Astrocyte of the cerebellum (primary cell): ENCODE measurements at places on chromosomes 13 and 19.

- no peak for DNase-seq
Measured at GRCh38 chr19:15696654-15697194, 23.8 kb downstream of the CYP4F12 start.

DNA sequence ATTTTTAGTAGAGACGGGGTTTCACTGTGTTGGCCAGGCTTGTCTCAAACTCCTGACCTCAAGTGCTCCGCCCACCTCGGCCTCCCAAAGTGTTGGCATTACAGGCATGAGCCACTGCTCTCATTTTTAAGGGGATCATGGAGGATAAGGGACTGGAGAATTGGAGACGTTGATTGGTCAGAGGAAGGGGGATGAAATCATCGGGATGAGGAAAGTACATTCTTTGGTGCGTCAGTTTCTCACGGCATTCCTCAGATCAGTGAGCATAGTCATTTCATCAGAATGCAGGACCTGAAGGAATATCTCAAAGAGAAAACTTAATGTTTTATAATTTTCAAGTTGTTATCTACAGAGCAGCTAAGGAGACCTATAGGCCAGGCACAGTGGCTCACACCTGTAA lies 14.0 kb downstream of the ZNF114 start:
- no peak for DNase-seq

DNA sequence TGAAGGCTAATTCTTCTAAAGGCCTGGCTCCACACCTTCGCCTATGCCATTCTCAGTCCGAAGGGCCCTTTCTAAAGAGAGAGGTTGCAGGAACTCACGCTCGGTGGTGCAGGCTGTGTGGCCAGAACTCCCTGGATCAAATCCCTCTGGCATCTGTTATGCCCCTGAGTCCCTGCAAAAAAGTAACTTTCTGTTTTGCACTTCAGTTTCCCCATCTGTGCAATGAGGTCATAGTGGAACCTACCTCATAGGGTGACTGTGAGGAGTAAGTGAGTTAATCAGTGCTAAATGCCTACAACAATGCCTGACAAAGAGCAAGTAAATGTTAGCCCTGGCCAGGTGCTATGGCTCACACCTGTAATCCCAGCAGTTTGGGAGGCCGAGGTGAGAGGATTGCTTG lies 7.3 kb downstream of the IGSF23 start:
- no peak for DNase-seq

DNA sequence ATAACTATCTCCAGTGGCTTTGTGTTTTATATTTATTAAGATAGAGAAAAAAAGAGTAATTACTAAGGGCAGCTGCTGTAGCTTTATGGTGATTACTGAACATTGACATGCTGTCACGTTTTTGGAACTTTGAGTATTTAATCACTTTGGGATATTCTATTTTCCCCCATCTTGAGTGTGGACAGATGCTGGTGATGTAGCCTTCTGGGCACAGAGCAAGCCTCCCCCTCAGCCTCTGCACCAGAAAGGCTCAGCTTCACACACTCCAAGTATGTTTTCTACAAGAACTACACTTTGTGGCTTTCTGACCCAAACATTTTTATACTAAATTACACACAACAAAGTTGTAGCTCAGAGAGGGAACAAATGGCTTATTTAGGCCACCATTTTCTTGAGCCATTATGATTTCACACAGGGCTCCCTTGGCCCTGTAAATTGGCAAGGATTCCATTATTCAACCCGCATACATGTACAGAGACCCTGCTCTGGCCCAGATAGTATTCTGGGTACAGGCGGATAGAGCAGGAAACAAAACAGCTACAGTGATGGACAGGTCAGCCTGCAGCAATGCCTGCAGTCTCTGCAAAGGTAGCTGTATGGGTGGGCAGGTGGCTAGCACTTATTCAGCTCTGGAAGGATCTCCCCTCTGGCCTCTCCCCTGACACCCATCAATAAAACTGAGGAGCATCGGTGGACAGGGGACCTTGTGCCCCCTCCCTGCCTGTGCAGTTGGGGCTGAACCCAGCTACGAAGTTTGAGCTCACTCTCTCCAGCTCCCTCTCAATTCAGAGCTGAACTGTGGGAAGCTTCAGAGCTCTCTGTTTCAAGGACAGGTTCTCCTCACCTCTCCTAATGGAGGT lies 1.3 kb downstream of the ALOX5AP start:
- no peak for DNase-seq

GRCh38 chr19:2728783-2729387 lies 7.7 kb upstream of the DIRAS1 start:
- no peak for DNase-seq

DNA sequence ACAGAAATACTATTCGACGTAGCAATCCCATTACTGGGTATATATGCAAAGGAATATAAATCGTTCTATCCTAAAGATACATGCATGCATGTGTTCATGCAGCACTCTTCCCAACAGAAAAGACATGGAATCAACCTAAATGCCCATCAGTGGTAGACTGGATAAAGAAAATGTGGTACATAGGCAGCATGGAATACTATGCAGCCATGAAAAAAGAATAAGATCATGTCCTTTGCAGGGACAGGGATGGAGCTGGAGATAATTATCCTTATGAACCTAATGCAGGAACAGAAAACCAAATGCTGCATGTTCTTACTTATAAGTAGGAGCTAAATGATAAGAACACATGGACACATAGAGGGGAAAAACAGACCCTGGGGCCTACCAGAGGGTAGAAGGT lies 89.3 kb downstream of the UBL3 start:
- no peak for DNase-seq

DNA sequence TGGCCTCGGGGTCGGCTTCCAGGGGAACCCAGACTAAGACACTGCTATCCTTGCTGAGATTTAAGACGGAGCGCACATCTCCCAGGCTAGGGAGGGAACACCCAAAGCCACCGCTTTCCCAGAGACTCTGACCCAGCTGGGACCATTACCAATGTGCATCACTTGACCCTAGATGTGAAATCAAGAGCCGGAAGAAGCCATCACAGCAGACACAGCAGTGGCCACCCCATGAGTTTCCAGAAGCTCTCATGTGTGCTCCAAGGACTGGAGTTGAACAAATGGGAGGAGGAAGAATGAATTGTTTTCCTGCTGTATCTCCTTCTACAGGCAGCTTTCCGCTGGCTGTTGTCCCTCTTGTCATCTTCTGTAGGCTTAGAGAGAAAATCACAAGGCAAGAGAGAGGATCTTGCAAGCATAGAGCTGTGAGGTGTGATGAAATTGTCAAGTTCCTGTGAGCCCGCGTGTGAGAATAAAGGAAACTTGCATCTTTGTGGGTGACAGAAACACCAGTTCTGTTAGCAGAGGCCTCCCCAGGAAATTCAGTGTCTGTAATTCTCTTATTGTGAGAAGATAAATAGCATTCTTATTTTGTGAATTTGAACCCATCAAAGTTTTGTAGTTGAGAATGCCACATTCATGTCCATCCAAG lies 711.8 kb downstream of the UQCRFS1 start:
- DNase-seq = no peak

DNA sequence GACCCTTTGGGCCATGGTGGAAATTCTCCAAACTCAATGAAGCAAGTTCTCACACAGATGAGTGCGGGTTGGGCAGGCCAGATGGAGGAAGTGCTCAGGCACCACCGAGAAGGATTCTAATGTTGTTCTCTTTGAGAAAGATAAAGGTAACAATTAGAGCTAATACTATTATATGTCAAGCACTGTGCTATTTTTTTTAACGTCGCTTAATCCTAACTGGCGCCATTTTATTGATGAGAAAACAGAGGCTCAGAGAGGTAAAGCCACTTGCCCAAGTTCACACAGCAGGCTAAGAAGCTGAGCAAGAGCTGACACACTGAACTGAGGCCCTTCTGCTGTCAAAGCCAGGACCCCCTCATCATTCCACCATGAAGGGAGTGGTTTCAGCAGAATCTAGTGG lies 1.0 kb downstream of the FBL start:
- DNase-seq = no peak

DNA sequence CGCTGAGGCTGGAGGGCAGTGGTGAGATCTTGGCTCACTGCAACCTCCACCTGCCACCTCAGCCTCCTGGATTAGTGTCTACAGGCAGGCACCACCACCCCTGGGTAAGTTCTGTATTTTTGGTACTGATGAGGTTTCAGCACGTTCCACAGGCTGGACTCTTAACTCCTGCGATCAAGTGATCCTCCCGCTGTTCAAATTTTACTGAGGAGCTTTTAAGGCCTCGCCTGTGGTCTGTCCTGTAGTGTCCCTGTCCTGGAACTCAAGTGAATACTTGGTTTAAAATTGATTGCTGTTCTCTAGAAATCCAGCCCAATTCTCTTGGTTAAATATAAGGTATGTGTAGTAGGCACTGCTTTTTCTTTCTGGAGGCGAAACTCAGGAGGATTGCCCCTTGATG lies 65.2 kb downstream of the DPRX start:
- no peak for DNase-seq

GRCh38 chr13:94033830-94034642 lies 445.4 kb downstream of the DCT start:
- no peak for DNase-seq

GRCh38 chr19:4064496-4065260 lies 2.0 kb downstream of the ZBTB7A start:
- DNase-seq = no peak

- no peak for DNase-seq
Measured at GRCh38 chr19:49201042-49201441, 43.5 kb downstream of the TRPM4 start.

GRCh38 chr13:29573190-29573589 lies 22.3 kb downstream of the SLC7A1 start:
- DNase-seq = no peak

GRCh38 chr19:3867971-3868769 lies 668 bp downstream of the ZFR2 start:
- DNase-seq = no peak

GRCh38 chr13:107883561-107884175 lies 331.7 kb downstream of the LIG4 start:
- peak; percentile 23 for DNase-seq

DNA sequence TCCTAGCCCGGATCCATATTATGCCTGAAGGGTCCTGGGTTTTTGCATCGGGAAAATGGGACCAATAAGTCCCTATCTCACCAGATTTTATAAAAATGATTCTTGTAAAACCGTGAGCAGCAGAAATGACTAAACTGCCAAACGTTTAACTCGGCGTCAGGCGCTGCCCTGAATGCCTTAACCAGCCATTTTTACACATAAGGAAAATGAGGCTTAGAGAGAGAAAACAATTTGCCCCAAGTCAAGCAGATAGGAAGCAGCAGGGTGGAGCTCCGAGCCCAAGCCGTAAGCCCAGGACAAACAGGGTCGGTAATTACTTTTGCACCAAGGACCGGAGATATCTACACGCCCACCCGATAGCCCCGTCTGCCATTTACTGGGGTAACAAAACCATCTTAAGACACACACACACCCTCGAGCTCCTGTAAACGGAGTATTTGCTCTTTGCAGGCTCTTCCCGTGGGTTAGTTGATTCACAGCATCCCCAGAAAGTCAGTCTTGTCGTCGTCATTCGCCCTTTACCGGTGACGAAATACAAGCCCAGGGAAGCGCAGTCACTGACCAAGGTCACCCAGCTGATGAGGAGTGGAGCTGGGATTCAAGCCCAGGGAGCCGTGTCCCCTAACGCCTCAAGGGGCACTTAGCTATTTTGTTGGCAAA lies 16.0 kb upstream of the MRI1 start:
- DNase-seq = no peak

GRCh38 chr13:41543664-41544300 lies 86.4 kb downstream of the RGCC start:
- DNase-seq = no peak

- no peak for DNase-seq
Measured at GRCh38 chr19:18898607-18899408, 2.9 kb upstream of the CERS1 start.

DNA sequence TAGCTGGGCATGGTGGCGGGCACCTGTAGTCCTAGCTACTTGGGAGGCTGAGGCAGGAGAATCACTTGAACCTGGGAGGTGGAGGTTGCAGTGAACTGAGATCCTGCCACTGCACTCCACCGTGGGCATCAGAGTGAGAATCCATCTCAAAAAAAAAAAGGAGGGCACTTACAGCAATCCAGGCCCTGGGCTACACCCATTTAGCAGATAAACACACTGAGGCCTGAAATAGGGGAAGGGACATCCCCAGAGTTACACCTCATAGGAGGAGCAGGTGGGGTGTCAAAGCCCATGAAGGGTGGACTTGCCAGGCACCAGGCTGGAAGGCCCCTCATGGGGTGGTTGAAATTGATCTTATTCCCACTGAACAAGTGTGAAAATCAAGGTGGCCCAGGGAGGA lies 13.9 kb upstream of the PLAUR start:
- no peak for DNase-seq

- DNase-seq = no peak
Measured at GRCh38 chr13:47326061-47326460, 429.2 kb upstream of the HTR2A start.

GRCh38 chr19:1173159-1173844 lies 766 bp downstream of the SBNO2 start:
- no peak for DNase-seq

- no peak for DNase-seq
Measured at GRCh38 chr13:51243832-51244231, 21.6 kb downstream of the FAM124A start.

DNA sequence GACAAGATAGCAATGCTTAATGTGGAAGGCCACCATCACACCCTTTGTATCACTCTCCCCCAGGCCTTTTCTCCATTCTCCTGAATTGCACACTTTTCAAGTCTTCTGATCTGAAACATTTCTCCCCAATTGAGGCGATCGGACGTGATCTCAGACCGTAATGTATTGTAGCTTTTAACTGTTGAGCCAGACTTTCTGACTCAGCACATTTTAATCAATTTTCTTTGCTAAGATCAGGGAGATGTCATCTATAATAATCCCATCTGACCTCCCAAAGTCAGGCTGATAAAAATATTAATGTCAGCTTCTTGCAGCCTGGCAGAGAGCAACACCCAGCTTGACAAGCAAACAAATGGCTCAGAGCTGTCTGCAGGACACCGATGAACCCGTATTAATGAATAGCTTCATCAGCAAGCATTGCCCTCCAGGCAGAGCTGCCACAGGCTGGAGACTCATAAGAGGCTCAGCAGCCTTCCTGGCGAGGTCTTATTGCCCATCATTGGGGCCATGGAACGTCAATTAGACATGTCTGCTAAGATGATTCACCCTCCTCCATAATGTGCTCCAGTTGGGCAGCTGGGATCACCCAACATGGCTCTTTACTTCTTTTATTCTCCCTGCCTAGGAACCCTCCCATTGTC lies 60.2 kb upstream of the UQCRFS1 start:
- no peak for DNase-seq

- DNase-seq = no peak
Measured at GRCh38 chr13:50365408-50366391, 350.5 kb downstream of the KCNRG start.

GRCh38 chr19:22806418-22806817 lies 22.5 kb upstream of the ZNF99 start:
- DNase-seq = no peak

DNA sequence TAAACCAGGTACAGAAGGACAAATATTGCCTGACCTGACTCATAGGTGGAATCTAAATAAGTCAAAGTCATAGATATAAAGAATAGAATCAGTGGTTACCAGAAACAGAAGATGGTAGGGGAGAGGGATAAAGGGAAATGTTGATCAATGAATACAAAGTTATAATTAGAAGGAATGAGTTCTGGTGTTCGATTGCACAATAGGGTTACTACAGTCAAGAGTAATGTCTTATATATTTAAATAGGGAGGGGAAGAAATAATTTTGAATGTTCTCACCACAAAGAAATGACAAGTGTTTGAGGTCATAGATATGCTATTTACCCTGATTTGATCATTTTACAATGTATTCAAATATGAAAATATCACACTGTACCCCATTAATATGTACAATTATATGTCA lies 1541.2 kb downstream of the SLITRK1 start:
- no peak for DNase-seq

GRCh38 chr13:21058361-21058760 lies 3.0 kb downstream of the LATS2 start:
- DNase-seq = no peak
